ENCODE measurements at places on chromosomes 16 and 17.

GRCh38 chr16:17564856-17565255 is 94.1 kb upstream of the XYLT1 start:
- no peak for DNase-seq

DNA sequence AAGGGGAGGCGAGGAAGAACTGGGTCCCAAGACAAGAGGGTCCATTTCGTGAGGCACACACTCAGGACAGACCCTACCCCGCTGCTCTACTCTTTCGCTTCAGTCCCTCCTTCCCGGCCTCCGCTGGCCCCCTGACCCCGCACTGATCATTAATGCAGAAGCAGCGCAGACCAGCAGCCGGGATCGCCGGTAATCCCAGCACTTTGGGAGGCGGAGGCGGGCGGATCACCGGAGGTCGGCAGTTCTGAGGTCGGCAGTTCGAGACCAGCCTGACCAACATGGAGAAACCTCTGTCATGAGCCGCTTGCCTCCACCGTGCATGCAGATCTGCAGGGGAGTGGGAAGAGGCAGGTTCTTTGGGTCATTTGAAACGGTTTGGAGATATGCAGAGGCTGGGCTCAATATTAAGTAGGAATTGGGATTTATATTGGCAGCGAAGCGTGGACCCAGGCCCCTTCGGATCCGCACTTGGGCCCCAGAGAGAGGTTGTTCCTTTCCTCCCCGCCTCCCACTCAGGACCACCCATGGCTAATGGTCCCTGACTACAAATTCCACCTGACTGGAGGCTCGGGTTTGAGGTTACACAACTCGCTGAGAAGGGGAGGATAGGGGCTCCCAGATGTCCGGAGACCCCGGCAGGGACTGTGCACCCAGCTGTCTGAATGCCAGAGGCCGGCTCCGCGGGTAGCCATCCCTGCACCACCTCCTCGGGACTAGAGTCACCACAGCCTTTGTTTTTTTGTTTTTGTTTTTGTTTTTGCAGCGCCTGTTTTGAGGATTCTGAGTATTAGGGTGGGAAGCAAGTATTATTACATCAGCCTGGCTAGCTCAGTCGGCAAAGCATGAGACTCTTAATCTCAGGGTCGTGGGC is 23.6 kb upstream of the OR1F1 start:
- DNase-seq, result no peak

- DNase-seq, result no peak
Observed at GRCh38 chr16:56584276-56584675, 5.1 kb upstream of the MT3 start.

GRCh38 chr16:82832821-82833220 is 206.1 kb downstream of the CDH13 start:
- peak; percentile 54 for DNase-seq

DNA sequence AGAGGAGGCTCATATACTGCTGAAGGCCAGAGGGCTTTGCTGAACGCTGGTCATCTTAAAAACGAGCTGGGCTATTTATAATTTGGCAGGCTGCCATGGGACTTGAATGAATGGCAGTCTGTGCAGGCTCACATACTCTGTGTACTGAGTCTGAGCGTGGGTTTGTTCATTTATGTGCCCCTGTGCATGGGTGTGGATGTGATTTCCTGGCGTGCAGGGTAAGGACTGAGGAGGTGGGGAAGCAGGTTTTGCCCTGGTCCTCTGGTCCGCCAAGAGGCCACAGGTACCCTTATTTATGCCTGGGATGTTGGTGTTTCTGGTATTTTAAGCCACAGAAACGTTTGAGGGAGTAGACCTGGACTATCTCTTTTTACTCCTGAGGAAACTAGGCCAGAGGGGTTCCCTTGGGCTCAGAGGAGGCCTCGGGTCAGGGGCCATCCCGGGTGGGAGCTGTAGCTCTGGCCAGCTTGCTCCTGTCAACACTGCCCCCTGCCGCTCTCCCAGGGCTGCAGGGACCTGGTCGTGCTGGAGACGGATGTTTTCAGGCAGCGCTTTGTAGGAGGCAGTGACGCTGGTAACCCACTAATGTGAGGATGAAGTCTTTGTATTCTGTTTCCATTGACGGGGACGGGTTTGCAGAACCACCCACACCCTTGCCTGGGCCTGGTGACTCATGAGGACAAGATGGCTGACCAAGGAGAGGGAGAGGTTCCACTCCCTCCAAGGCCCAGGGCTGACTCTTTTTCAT is 184.4 kb downstream of the MSI2 start:
- no peak for DNase-seq

GRCh38 chr16:19284207-19284606 is 1.3 kb upstream of the CLEC19A start:
- no peak for DNase-seq

GRCh38 chr17:6343191-6343590 is 91.7 kb downstream of the AIPL1 start:
- no peak for DNase-seq

DNA sequence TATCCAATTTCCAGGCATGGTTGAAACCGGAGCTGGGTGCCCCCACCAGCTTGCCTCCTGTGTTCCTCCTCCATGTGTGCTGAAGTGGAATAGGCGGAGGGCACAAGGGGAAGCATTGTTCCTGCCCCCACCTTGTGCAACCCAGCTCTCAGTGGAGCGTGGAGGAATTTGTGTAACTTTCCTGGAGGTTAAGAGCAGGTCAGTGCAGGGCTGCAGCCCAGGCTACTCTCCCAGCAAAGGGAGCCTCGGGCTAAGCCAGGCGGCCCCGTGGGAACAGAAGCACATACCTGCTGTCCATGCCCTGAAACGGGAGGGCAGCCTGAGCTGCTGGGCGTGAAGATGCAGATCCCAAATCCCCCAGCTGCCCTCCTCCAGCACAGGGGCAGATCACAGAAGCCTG is 158.8 kb upstream of the LHX1 start:
- no peak for DNase-seq

GRCh38 chr16:17251496-17251895 is 219.3 kb downstream of the XYLT1 start:
- no peak for DNase-seq

DNA sequence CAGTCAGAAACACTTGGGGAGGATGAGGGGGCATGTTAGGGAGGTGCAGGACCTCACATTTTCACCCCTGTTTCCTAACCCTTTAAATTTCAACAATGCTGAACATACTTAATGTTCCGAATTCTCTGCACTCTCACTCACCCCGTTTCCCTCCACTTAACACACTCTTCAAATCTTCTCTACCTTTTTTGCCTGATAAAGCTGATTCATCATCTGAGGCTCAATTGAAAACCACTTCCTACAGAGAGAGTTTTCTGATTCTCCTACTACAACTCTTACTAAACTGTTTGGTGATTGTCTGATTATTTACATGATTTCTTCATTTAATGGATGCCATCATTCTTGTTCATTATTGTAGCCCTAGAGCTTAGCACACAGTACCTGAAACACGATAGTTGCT is 42.4 kb downstream of the PCTP start:
- DNase-seq, result no peak

- peak; percentile 59 for DNase-seq
Observed at GRCh38 chr17:50026837-50027171, 29.1 kb upstream of the ITGA3 start.

- no peak for DNase-seq
Observed at GRCh38 chr17:5558815-5559785, 25.2 kb downstream of the NLRP1 start.

- no peak for DNase-seq
Observed at GRCh38 chr17:80494547-80494946, 18.1 kb upstream of the NPTX1 start.

- no peak for DNase-seq
Observed at GRCh38 chr17:58300336-58300735, 19.6 kb upstream of the MPO start.

- DNase-seq, result no peak
Observed at GRCh38 chr16:5377280-5377898, 279.8 kb upstream of the EEF2KMT start.

GRCh38 chr17:4241535-4241934 is 22.2 kb downstream of the ANKFY1 start:
- no peak for DNase-seq

- DNase-seq, result no peak
Observed at GRCh38 chr17:17044846-17045561, 2.7 kb downstream of the MPRIP start.

GRCh38 chr17:78637643-78638420 is 60.6 kb upstream of the DNAH17 start:
- DNase-seq, result no peak

DNA sequence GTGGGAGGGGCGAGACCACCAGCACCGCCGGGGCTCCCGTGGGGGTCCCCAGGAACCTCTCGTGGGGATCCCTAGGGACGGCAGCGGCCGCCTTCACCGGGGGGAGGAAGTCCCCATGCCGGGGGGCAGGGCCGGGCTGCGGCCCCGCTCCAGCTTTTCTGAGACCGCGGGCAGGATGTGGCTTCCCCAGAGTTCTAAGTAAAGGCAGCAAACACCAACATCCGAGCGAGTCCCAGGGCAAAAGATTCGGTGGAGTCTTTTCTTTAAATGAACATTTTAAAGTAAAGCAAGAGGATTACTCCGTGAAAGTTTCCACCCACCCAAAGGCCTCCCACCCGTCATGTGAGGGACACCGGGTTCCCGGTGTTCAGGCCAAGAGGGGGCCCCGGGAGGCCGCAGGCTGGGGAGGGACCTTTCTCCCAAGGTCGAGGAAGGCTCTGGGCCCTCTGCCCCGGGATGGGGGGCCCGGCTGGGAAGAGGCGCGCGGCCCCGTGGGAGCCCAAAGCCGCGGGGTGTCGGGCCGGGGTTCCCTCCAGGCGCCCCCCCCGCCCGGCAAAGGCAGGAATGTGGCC is 137.2 kb upstream of the RPH3AL start:
- no peak for DNase-seq

DNA sequence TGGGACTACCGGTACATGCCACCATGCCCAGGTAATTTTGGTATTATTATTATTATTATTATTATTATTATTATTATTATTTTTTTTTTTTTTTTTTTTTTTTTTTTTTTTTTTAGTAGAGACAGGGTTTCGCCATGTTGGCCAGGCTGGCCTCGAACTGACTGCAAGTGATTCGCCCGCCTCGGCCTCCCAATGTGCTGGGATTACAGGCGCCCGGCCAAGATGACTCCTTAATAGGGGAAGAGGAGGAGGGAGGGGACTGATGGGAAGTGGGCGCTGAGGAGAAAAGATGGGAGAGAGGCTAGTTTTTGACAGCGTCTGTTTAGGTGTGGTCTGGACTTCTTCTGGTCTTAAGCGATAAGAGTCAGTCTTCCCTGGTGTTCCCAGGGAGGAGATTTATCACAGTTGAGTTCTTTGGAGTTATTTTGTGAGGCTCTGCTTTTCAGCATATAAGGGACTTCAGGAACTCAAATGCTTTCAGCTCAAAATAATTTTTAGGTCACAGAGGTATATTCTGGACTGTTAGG is 34.4 kb upstream of the SLC5A10 start:
- DNase-seq, result no peak

DNA sequence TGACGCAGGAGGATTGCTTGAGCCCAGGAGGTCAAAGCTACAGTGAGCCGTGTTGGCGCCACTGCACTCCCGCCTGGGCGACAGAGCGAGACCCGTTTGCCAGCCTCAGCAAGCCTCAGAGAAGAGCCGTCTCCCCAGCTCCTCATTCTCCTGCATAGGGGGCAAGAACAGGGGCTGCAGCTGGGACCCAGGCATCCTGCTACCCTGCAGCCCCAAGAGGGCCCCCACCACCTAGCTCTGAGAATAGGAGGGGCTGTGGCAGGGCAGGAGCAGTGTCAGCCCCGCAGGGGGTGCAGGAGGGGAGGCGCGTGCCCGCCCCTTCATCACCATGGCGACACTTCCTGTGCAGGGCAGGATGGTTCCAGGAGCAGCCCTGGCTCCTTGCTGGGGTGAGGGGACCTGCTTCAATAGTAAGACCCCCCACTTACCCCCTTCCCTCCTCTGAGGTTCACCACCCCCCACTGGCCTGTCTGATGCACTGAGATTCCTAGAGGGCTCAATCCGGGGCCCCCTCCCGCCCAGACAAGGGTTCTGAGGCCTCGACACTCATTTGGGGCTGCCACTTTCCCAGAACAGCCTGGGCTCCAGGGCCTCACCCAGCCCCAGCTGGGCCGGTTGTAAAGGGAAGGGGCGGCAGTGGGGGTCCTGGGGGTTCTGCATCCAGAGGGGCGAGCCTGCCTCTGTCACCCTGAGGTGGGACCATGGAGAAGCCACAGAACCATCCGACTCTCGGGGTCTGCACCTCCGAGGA is 20.2 kb downstream of the VASN start:
- DNase-seq, result no peak

DNA sequence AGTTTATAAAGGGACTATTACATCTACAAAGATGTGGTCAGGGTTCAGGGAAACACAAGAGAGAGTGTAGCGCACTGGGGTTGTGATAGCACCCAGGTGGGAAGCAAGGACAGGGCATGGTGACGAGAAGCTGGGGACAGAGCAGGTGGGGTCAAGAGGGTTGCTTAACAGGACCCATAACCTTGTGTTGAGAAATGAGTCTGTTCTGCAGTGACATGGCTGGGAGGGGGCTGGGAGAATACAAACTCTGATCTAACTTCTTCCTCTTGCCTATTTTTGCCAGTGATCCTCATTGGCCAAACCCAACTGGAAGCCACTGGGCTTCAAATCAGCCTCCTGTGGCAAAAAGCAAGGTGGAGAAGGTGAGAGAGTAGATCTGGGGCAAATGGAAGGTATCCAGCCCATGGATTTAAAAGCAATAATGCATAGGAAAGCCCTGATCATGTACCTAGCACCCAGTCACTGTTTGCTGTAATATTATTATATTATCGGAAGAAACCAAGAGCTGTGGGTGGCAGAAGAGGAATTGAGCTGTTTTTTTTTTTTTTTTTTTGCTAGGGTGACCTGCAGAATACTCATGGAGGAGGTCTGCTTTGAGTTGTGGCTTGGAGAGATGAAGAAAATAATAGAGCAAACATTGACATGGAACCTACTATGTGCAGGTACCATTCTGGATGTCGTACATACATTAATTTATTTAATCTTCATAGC is 76.9 kb upstream of the ZFHX3 start:
- no peak for DNase-seq

DNA sequence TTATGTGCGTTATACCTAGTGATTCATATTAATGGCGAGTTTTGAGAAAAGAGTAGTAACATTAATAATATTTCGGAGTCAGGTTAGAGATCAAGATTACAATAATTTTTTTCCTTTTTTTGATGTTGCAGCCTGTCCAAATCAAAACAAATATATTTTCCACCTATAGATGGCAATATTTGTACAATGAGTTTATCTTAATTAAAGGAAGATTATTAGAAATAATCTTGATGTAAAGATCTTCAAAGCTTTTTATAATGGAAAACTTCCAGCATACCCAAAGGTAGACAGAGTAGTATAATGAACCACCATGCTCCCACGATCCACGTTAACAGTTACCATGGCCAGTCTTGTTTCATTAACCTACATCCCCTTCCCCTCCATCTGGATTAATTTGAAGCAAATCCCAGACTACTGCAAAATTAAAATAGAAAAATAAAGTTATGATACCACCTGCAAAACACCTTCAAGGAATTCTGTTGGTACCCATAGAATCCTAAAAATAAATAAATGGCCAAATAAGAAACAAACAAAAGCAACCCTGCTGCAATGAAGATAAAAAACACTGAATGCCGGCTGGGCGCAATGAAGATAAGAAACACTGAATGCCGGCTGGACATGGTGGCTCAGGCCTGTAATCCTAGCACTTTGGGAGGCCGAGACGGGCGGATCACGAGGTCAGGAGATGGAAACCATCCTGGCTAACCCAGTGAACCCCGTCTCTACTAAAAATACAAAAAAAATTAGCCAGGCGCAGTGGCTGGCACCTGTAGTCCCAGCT is 46.5 kb upstream of the GINS3 start:
- DNase-seq, result no peak
